ENCODE measurements at places on chromosomes 6 and 20.

DNA sequence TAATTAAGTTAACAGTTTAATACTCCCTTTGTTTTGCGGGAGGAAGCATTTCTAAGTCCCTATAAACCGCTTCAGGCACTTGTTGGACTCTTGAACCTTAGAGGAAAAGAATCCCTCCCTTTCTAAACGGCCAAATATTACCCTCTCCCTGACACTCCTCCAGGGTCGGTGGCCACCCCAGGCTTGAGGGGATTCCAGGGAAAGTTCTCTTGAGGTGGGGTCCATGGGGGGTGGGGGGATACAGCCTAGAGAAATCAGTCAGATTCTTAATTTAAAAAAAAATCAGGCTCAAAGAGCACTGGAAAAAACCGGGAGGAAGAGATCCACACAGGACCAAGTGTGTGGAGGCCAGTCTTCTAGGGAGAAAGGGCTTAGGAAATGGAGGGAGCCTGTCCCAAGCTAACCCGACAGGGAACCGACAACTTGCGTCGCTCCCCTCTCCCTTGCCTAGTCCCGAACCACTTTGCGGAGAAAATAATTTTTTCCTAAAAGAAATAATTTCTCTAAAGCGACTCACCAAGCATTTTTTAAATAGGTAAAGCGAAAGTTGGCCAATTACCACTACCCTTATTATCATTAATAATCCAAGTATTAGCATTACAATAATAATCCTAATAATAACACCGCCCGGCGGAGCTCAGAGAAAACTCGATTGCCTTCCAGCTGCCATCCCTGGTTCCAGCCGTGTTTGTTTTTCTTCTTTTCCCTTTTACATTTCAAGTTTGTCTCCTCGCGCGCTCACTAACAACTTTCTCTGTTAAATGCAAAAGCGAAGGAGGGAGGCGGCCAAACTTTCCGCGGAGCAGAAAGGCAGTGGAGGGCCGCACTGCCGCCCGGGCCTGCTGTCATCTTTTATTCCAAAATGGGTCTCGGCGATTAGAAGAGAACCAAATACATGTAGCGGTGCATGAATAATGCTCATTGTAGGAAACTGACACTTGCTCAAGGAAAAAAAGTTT, 4.8 kb downstream of the NR2E1 start:
- DNase-seq = no peak

DNA sequence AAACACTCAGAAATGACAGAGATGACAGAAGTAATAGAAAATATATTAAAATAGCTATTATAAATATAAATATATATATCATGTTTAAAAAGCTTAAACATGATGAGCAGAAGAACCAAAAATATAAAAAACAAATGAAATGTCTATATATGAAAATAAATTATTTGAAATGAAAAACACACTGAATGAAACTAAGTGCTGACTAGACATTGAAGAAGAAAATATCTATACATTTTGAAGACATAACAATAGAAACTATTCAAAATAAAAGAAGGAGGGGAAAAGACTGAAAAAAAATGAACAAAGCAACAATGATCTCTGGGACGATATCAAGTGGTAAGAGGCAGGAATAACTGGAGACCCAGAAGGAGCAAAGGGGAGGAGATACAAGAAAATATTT, 76.8 kb downstream of the RNASET2 start:
- no peak for DNase-seq

GRCh38 chr6:110951986-110952794, 6.3 kb upstream of the GTF3C6 start:
- no peak for DNase-seq

GRCh38 chr6:30267423-30267822, 54.2 kb upstream of the TRIM26 start:
- DNase-seq = no peak

DNA sequence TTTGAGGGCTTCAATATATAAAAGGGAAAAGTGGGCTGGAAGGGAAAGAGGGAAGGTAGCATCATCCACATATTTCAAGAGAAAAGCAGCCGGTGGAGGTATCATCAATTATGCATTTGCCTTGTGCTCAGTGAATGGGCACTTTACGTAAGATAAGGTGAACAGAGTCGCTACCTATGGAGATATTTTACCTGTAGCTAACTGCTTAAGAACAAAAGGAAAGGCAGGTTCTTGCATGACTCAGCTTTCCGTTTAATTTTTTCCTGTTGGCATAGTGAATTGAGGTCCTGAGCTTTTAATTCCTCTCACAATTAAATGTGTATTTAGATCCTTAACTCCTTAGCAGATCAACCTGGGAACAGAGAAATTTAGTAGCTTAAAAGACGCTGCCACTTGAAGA, 25.5 kb upstream of the PLCB4 start:
- DNase-seq = no peak

GRCh38 chr20:47360297-47361056, 4.0 kb upstream of the ZMYND8 start:
- peak; percentile 69 for DNase-seq

- peak; percentile 20 for DNase-seq
These were observed 100.5 kb downstream of the ERMARD start for GRCh38 chr6:169851641-169852503.

GRCh38 chr6:40341726-40342125, 245.4 kb downstream of the LRFN2 start:
- DNase-seq = no peak

DNA sequence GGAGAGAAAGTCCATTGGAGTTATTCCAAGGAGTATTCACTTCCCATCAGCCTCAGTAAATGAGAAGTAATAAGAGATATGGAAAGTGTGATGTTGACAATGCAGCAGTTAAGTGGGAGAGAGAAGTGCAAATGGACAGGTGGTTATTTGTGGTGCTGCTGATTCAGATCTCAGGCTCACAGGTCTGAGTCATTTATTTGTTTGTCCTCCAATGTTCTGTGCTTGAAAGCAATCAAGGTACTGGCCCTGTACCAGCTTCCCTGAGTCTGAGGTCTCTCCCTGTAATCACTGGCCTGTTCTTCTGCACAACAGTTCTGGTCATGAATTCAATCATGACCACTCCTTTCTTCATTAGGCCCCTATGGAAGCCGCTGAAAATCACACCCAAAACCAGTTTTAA, 827.7 kb downstream of the MAFB start:
- DNase-seq = no peak

DNA sequence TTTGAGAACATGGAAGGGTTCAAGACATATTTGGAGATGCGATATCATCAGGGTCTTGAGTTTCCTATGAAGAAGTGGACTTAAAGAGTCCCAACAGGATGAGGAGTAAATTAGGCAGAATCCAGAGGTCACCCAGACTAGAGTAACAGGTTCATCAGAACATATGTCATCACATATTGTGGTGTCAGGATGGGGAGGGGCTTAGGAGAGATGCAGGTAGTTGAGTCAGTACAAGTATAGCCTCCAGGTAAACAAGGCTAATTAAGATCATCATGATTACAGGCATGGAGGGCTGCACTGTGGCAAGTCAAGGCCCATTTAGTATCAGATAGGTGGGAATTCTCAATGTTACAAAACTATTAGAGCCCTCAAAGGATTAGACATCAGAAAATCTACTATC, 90.1 kb upstream of the PAK5 start:
- no peak for DNase-seq

DNA sequence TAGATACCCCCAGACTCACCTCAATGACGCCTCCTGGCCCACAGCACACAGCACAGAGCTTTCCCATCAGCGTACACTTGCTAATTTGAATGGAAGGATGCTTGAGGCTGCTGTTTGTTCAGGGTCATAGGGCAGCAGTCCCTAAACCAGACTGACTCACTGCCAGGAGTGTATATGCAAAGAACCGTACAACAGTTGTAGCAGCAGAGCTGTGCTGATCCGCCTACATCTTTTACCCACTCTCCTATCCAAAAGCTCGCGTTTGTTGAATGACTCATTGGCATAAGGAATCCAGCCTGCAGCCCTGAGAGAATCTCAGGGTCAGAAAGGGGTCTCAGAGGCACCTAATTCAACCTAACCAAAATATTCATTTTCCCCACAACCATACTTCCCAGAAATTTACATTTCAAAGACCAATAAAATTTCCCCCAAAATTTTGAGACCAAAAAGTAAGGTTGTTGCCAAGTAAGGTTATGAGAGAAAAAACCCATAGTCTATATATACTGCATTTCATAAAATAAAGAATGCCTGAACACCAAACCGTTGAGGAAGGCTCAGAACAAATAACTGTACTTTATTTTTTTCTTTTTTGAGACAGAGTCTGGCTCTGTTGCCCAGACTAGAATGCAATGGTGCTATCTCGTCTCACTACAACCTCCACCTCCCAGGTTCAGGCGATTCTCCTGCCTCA, 35.3 kb upstream of the CCND3 start:
- DNase-seq = no peak

- DNase-seq = no peak
These were observed 2.6 kb upstream of the TRIM38 start for GRCh38 chr6:25959890-25960536.

- DNase-seq = no peak
These were observed 253.5 kb downstream of the QKI start for GRCh38 chr6:163668061-163668426.

GRCh38 chr20:50918403-50918802, 12.8 kb downstream of the ADNP start:
- no peak for DNase-seq

DNA sequence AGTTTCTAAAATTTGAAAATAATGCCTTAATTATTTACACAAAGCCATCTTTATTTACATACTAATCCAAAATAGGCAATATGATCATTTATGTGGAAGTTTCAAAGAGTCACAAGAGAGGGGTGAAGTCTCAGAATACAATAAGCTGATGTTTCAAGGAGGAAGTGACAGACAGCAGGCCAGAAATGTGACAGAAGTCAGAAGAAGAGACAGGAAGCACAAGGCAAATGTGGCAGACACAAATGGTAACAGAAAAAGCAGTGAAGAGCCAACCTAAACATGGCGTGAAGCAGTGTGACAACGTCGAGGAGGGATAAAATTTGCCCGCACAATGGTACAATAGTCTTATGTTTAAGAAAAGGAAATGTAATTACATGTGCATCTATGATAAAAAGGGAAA, 59.8 kb downstream of the SHPRH start:
- peak; percentile 46 for DNase-seq

- DNase-seq = no peak
These were observed 18.3 kb upstream of the PYGB start for GRCh38 chr20:25229486-25230165.

DNA sequence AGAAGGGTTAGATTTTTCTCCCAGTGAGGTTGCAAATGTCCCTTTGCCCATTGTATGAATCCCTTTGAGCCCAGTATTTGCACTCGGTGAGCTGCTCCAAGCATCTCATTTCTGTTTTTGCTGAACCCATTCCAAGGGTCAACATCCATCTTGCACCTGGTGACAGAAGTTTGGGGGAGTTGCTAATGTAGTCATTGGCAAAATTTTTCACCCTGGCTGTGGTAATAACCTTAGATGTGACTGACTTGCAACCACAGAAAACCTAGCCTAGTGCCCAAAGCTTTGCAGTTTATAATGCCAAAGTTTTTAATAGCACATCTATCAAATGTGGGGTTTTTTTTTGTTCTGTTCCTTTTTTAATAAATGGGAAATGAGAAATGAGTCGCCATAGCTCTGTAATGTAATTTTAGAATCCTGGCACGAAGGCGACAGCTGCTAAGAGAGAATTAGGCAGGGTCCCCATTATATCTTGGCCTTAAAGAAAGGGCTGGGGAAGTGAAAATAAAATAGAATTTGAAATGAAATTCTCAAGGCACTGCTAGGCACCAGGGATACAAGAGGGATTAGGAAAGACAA, 682.8 kb downstream of the KIF16B start:
- DNase-seq = no peak

- DNase-seq = no peak
These were observed 845 bp upstream of the ANKRD60 start for GRCh38 chr20:58229198-58229798.

- DNase-seq = no peak
These were observed 11.5 kb upstream of the CCDC167 start for GRCh38 chr6:37511201-37511600.

DNA sequence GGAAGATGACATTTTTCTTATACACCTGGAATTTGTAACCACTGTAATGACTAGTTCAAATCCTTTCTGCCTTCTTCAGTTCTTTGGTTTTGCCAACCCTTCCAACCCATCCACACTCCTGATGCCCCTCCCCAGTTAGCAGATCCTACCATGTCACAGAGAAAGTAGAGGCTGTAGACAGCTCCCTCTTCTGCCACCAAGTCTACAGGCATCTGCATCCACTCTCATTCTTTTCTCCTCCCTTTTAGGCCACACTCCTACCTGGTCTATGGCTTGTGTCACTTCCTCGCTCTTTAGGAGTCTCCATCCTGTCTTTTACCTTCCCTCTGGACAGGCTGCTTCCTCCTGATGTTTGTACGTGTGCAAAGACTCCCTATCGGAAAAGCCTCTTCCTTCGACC, 13.5 kb upstream of the STK38 start:
- no peak for DNase-seq

DNA sequence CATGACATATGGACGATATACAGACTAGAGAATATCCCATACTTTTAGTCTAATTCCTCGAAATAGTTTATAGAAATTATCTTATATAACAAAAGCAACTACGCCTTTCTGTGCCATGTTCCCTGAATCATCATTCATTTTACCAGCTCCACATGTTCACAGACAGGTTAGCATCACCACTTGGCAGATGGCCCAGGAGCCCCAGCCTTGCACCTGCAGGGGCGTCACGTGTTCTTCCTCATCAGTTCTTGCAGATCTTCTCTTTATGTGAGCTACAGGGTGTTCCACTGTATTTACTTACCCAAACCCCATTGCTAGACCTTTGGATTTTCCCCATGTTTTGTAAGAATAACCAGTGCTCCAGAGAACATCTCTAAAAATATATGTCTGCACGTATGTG, 12.6 kb upstream of the BNIP5 start:
- DNase-seq = no peak

- peak; percentile 43 for DNase-seq
These were observed 16.3 kb downstream of the NOX3 start for GRCh38 chr6:155439376-155439775.

DNA sequence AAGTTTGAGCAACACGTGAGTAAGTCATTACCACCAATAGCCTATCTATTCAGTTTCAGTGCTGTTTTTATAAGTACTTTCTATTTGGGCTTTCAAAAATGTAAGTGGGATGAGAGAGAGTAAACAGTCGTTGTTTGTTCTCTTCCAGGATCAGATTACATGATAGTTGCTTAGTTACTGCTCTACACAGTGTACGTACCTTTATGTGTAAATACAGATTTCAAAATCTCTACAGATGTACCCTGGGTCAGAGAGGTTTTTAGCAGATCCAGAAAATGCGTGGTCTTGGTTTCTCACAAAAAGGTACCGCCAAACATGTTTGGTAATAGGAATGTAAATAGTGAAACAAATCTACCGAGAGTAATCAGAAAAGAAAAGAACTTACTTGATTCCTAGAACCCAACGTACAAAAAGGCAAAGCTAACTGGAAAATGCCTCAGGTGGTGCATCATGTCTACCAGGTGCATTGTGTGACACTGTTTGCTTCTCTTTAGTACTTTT, 421.1 kb downstream of the BCKDHB start:
- DNase-seq = no peak
